ENCODE measurements at places on chromosomes 7 and 10. TPM values are rescaled to one million over a fixed set of nuclear protein-coding genes. Genes with fewer than 3 reads are reported as not detected.

Gene CC2D2B
- total RNA-seq: not detected

Gene DIP2C
- total RNA-seq: 7.0 TPM

Gene DNAJC2
- total RNA-seq: 22.1 TPM

Gene EN2
- total RNA-seq: not detected

Gene ACSM6
- total RNA-seq: not detected

Gene PIP
- total RNA-seq: not detected
